ENCODE measurements at places on chromosomes 13 and 19. TPM values are rescaled to one million over a fixed set of nuclear protein-coding genes. Genes with fewer than 3 reads are reported as not detected.

Gene GJB6
- total RNA-seq: 598 TPM

Gene ZNF44
- total RNA-seq: 20.7 TPM

Gene FUT1
- total RNA-seq: 1.9 TPM

DNA sequence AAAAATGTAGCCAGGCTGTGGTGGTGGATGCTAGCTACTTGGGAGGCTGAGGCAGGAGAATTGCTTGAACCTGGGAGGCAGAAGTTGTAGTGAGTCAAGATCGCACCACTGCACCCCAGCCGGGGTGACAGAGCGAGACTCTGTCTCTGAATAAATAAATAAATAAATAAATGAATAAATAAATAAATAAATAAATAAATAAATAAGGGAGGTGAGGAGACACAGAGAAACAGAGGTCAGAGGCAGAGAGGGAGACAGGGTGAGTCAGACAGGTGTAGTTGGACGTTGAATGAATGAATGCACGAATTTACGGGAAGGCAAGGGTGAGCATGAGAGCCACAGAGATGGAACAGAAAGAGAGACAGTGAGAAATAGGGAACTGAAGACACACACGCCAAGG, 3.1 kb downstream of the RAB4B start:
- H3K27ac ChIP-seq: no peak overlapping the region
- H3K4me3 ChIP-seq: no peak overlapping the region
- H3K27me3 ChIP-seq: no peaks in the 10 kb centered on the region
- H3K4me1 ChIP-seq: peaks cover 20% of the 10 kb centered on the region
- H3K36me3 ChIP-seq: peaks cover 37% of the 10 kb centered on the region
- no peak for DNase-seq

GRCh38 chr19:3099347-3100145, 5.4 kb downstream of the GNA11 start:
- H3K27me3 ChIP-seq: no peaks in the 10 kb centered on the region
- no peak overlapping the region for H3K4me3 ChIP-seq
- H3K36me3 ChIP-seq: peaks cover 62% of the 10 kb centered on the region
- no peak overlapping the region for H3K27ac ChIP-seq
- DNase-seq: no peak

DNA sequence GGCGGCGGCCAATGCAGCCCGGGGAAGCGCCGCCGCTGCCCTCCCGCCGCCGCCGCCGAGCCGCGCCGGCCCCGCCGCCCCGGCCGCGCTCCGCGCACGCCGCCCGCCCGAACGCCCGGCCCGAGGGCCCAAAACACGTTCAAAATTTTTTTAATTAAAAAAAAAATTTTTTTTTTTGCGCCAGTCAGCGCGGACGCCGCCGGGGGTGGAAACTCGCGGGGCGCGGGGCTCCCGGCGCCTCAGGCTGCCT, 468 bp downstream of the HMGB1 start:
- no peak for DNase-seq
- H3K27me3 ChIP-seq: no peaks in the 10 kb centered on the region
- peak overlapping the region; percentile 85 for H3K27ac ChIP-seq
- H3K4me1 ChIP-seq: peaks cover 6% of the 10 kb centered on the region
- peak overlapping the region; percentile 48 for H3K4me3 ChIP-seq

GRCh38 chr13:26343816-26344215, 89.9 kb downstream of the CDK8 start:
- no peaks in the 10 kb centered on the region for H3K27me3 ChIP-seq
- DNase-seq: no peak
- no peaks in the 10 kb centered on the region for H3K36me3 ChIP-seq
- H3K4me3 ChIP-seq: no peak overlapping the region
- no peaks in the 10 kb centered on the region for H3K4me1 ChIP-seq
- H3K27ac ChIP-seq: no peak overlapping the region

GRCh38 chr13:69092615-69093322, 1014.9 kb upstream of the ATXN8OS start:
- H3K27ac ChIP-seq: no peak overlapping the region
- H3K4me1 ChIP-seq: no peaks in the 10 kb centered on the region
- DNase-seq: no peak
- no peak overlapping the region for H3K4me3 ChIP-seq
- H3K27me3 ChIP-seq: no peaks in the 10 kb centered on the region

GRCh38 chr19:33797802-33798671, 1.4 kb downstream of the KCTD15 start:
- H3K27me3 ChIP-seq: no peaks in the 10 kb centered on the region
- peaks cover 34% of the 10 kb centered on the region for H3K36me3 ChIP-seq
- DNase-seq: peak; percentile 90
- peak overlapping the region; percentile 78 for H3K27ac ChIP-seq
- H3K4me3 ChIP-seq: peak overlapping the region; percentile 75

- no peak for DNase-seq
- no peak overlapping the region for H3K4me3 ChIP-seq
- peaks cover 9% of the 10 kb centered on the region for H3K36me3 ChIP-seq
- no peaks in the 10 kb centered on the region for H3K27me3 ChIP-seq
- no peak overlapping the region for H3K27ac ChIP-seq
Measured at GRCh38 chr13:102659168-102659713, 35.6 kb downstream of the METTL21C start.
